WTC11 (cell line): ENCODE measurements at places on chromosomes 13 and 19.

- H3K36me3 ChIP-seq = peaks cover 35% of the 10 kb centered on the region
- H3K4me1 ChIP-seq = peaks cover 4% of the 10 kb centered on the region
- H3K27ac ChIP-seq = no peak overlapping the region
- no peak for DNase-seq
- no peak overlapping the region for H3K4me3 ChIP-seq
These were observed 25.3 kb downstream of the NAXD start for GRCh38 chr13:110640591-110641029.

GRCh38 chr13:32468502-32469142, 40.7 kb upstream of the N4BP2L1 start:
- no peak for DNase-seq
- no peak overlapping the region for H3K4me3 ChIP-seq
- no peaks in the 10 kb centered on the region for H3K36me3 ChIP-seq

GRCh38 chr19:54674021-54674617, 11.3 kb downstream of the LILRB4 start:
- H3K4me3 ChIP-seq = no peak overlapping the region
- H3K27ac ChIP-seq = no peak overlapping the region
- no peak for DNase-seq
- peaks cover 2% of the 10 kb centered on the region; the same call in 1 of the 2 replicates for H3K4me1 ChIP-seq
- peaks cover 7% of the 10 kb centered on the region for H3K36me3 ChIP-seq

GRCh38 chr19:4103080-4103433, 20.9 kb downstream of the MAP2K2 start:
- H3K4me1 ChIP-seq = no peaks in the 10 kb centered on the region
- DNase-seq = no peak
- no peaks in the 10 kb centered on the region for H3K27me3 ChIP-seq

DNA sequence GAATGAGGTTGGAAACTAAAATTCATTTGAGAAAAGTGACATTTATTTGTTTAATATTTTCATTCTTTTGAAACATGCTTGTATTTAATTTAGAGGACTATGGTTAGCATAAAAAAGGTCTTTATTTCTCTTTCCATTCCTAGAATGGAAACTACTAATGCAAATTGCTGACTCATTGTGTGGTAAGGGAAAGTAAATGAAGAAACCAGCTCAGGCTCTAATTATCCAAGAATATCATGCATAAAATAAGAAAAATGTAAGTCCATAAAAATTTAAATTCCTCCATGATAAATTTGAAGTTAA, 777.0 kb upstream of the SLITRK1 start:
- H3K36me3 ChIP-seq = peaks cover 8% of the 10 kb centered on the region
- H3K4me1 ChIP-seq = peaks cover 67% of the 10 kb centered on the region
- H3K27ac ChIP-seq = no peak overlapping the region
- DNase-seq = no peak
- H3K4me3 ChIP-seq = no peak overlapping the region

DNA sequence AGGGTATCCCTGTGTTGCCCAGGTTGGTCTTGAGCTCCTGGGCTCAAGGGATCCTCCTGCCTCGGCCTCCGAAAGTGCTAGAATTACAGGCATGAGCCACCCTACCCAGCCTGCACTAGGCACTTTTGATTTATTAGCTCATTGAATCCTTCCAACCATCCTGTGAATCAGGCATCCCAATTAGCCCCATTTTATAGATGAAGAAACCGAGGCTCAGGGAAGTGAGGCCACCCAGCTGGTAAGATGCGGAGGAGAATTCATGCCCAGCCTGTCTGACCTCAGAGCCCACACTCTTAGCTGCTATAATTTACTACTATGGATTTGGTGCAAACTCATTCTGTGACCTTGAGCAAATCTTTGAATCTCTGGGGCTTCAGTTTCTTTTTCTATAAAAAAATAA, 17.8 kb upstream of the CACNG8 start:
- peaks cover 7% of the 10 kb centered on the region; the same call in 1 of the 2 replicates for H3K36me3 ChIP-seq
- H3K4me3 ChIP-seq = peak overlapping the region; percentile 78
- no peak for DNase-seq
- no peaks in the 10 kb centered on the region for H3K27me3 ChIP-seq
- peak overlapping the region; percentile 36; the same call in 1 of the 2 replicates for H3K27ac ChIP-seq

GRCh38 chr13:79312340-79312855, 93.7 kb downstream of the RBM26 start:
- no peaks in the 10 kb centered on the region for H3K27me3 ChIP-seq
- H3K27ac ChIP-seq = peak overlapping the region; percentile 51; the same call in 1 of the 2 replicates
- H3K4me1 ChIP-seq = peaks cover 19% of the 10 kb centered on the region
- H3K4me3 ChIP-seq = no peak overlapping the region
